ENCODE measurements at places on chromosomes 2 and 18. TPM values are rescaled to one million over a fixed set of nuclear protein-coding genes. Genes with fewer than 3 reads are reported as not detected.

Gene PTPRN
- not detected for total RNA-seq

Gene MYO7B
- not detected for total RNA-seq

Gene CCDC68
- total RNA-seq, result 0.11 TPM

Gene PRKAG3
- total RNA-seq, result not detected

Gene MCM6
- total RNA-seq, result 22.7 TPM

Gene LONRF2
- 0.53 TPM for total RNA-seq

Gene C18orf63
- total RNA-seq, result not detected

Gene CCL20
- 13.5 TPM for total RNA-seq

Gene SERPINB10
- total RNA-seq, result 0.26 TPM

Gene CASP10
- 12.9 TPM for total RNA-seq

Gene IFT172
- total RNA-seq, result 7.6 TPM

Gene FAP
- total RNA-seq, result 1.3 TPM

Gene ZBTB7C
- total RNA-seq, result 53.0 TPM

Gene DCDC2C
- not detected for total RNA-seq

Gene RFTN2
- total RNA-seq, result 2.7 TPM

Gene LRP1B
- total RNA-seq, result 0.04 TPM

Gene AAMP
- 136 TPM for total RNA-seq

Gene CROCC2
- not detected for total RNA-seq

Gene SCN7A
- 0.99 TPM for total RNA-seq

Gene CIAO1
- total RNA-seq, result 128 TPM

Gene NEUROD1
- not detected for total RNA-seq

Gene CCDC85A
- 2.1 TPM for total RNA-seq

Gene UCN
- total RNA-seq, result 1.1 TPM

Gene TBR1
- total RNA-seq, result not detected

Gene DUSP19
- total RNA-seq, result 1.0 TPM

Gene FOXD4L1
- not detected for total RNA-seq

Gene SPC25
- 2.5 TPM for total RNA-seq
